ENCODE measurements at places on chromosomes 2 and 18.

DNA sequence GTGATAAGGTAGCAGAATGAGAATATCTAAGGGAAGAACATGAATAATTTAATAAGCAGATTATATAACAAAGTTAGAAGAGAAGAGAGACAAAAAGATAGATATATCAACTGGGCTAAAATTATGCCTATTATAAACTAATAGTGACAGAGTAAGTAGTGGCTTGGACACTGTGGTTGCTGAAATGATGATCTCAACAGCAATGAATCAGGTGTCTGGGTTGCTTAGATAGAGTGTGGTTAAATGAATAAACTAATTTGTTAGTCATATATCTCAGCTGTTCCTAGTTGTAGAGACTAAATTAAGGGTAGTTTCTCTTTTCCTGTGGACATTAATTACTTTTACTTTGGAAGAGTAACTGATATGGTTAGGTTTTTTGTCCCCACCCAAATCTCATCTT lies 1485.4 kb upstream of the CELF4 start:
- DNase-seq: no peak

DNA sequence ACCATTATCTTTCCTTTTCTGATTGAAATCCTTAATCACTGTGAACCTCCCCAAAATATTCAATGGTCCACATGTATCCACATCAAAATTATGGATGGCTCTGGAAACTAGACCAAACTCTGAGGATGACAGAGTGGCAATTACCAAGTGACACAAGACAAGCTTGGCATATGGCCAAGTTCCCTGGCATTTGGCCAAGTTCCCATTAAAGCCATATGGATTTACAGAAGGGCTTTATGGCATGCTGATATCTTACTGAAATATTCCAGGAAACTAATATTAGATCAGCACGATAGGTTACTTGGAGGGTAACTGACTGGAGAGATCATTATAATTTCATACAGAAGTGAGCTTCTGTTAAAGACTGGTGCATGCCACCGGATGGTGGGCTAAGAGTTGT lies 21.9 kb upstream of the CERS6 start:
- no peak for DNase-seq

DNA sequence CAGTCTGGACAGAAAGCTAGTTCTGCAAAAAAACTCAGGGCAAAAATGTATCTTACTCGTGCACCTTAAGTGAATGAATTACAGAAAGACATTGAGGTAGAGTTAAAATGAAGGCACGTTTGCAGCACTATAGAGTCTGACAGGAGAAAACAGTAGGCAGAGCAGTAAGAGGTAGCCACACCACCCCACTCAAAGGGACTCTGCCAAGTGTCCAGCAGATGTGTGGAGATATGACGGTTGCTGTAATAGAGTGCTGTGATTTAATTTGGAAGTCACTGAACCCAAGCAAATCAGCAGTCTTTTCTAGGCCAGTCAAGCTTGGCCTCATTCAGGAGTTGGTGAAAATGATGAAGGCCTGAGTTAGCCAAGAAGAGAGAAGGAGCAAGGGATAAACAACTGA lies 464.4 kb downstream of the PTPRM start:
- no peak for DNase-seq

- DNase-seq: no peak
These were observed 446.9 kb upstream of the NRP2 start for GRCh38 chr2:205235434-205235833.

DNA sequence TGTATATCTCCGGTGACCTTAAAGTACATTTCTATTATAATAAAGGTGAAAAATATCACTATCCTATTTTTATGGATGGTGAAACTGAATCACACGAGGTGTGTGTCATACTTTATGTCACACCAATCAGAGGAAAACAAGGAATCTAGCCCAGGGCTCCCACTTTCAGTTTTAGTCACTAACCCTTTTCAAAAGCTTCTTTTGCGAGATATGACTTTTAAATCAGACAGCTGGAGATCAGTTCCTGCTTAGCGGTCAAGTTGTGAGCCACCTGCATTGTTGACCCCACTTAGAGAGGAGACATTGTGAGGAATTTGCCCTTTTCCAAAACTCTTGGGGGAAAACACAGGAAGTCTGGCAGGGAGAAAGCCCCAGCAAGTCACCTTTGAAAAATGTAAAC lies 70.5 kb downstream of the CPS1 start:
- DNase-seq: no peak

- DNase-seq: peak; percentile 15
These were observed 101.2 kb downstream of the ZNF236 start for GRCh38 chr18:76923485-76924085.

GRCh38 chr2:239377591-239377990 lies 23.2 kb downstream of the HDAC4 start:
- DNase-seq: no peak

GRCh38 chr2:195117011-195117410 lies 540.0 kb upstream of the SLC39A10 start:
- DNase-seq: no peak

DNA sequence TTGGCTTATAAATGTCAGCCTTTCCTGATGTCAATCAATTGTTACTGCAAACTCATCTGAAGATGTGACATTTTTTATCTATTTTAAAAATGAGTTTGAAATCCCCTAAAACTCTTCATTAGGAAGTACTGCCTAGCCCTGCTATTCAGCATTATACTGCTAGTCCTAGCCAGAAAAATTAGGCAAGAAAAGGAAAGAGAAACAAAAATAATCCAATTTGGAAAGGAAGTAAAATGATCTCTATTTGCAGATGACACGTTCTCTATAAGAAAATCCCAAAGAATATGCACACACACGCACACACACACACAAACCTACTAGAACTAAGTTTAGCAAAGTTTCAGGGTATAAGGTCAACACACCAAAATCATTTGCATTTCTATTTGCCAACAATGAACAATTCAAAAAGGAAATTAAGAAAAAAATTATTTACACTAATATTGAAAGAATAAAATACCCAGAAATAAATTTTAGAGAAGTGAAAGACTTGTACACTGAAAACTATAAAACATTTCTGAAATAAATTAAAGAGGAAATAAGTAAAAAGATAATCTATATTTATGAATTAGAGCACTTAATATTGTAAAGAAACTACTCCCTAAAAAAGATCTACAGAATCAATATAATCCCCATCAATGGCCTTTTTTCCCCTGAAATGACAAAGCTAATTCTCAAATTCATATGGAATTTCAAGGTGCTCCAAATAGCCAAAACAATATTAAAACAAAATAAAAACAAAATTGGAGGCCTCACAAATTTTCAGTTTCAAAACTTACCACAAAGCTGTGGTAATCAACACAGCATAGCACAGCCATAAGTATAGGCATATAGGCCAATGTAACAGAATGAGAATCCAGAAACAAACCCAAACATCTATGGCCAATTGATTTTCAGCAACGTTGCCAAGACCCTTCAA lies 433.7 kb upstream of the TRIB2 start:
- no peak for DNase-seq

- no peak for DNase-seq
These were observed 7.9 kb upstream of the NDUFV2 start for GRCh38 chr18:9094307-9095226.

DNA sequence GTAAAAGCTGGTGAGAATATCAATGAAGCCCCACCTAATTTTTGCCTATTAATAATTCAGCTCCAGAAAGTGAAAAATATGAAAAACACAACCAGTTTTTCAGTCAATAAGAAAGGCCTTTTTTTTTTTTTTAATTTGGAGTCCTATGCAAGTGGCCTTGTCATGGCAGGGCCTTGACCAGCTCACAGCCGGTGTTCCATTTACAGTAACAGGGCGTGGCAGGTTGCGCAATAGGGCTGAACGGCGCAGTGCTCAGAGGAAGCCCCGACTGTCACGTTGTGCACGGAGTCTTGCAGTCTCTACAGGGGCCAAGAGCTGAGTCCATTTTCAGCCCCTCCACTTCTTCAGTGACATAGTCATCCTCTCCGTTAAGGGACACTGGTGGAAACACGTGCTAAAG lies 184.1 kb upstream of the FN1 start:
- DNase-seq: no peak

DNA sequence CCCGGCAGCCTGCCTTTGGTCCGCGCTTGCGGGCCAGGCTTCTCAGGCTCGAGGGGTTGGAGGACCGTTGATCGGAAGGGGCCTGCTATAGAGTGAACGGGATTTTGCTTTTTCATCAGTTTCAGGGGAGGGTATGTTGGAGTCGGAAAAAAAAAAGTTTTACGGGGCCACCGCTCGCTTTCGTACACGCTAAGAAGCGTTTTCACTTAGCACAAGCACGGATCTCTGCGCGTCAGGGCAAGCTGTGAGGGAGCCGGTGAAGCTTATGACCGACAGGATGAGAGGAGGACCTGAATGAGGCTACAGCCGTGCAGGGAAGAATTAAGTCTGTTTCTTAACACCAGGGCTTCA lies 443 bp downstream of the CPSF3 start:
- DNase-seq: no peak

GRCh38 chr2:166516712-166517303 lies 22.8 kb upstream of the SCN7A start:
- DNase-seq: no peak

DNA sequence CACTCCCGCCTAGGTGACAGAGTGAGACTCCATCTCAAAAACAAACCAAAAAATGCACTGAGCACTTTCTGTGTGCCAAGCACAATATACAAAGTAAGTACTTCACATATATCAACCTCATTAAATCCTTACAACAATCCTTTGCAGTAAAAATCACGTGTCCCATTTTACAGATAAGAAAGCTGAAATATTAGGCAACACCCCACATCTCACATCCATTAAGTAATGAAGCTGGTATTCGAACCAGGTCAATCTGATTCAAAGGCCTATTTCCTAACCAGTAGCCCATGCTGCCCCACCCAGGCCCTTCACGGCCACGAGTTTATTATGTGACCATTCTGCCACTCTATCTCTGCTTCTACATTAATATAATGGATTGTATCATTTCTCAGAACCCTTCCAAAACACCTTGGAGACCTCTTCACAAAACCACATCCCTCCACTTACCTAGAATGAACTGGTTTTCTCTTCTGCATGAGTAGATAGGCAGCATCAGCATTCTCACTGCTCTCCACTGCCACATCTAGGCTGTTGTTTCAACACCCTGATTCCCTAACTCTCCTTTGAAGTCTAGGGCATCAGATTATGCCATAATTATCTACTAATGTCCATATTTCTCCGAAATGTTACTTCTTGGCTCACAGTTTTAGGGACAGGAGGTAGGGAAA lies 3.1 kb upstream of the EXOC6B start:
- no peak for DNase-seq

GRCh38 chr2:135694711-135695110 lies 46.9 kb upstream of the UBXN4 start:
- DNase-seq: no peak

DNA sequence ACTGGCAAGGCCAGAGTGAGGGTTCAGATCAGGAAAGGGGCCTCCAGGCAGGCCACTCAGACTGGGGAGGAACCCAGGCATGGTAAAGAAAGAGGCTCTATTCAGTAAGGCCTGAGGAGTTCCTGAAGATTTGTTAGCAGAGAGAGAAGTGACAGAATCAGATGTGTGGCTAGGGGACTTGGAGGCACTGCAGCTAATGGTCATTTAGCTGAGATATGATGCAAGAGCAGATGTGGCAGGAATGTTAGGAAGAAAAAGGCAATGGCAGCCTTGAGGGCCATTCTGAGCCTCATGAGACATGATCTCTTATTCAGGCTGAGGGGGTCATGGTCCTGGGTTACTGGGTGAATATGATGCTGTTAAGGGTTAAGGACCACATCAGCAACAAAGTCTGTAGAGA lies 73.4 kb downstream of the CCDC93 start:
- DNase-seq: no peak

GRCh38 chr18:49041435-49042245 lies 90.9 kb upstream of the SMAD7 start:
- no peak for DNase-seq

- DNase-seq: no peak
These were observed 76.2 kb downstream of the AAK1 start for GRCh38 chr2:69567157-69567908.

DNA sequence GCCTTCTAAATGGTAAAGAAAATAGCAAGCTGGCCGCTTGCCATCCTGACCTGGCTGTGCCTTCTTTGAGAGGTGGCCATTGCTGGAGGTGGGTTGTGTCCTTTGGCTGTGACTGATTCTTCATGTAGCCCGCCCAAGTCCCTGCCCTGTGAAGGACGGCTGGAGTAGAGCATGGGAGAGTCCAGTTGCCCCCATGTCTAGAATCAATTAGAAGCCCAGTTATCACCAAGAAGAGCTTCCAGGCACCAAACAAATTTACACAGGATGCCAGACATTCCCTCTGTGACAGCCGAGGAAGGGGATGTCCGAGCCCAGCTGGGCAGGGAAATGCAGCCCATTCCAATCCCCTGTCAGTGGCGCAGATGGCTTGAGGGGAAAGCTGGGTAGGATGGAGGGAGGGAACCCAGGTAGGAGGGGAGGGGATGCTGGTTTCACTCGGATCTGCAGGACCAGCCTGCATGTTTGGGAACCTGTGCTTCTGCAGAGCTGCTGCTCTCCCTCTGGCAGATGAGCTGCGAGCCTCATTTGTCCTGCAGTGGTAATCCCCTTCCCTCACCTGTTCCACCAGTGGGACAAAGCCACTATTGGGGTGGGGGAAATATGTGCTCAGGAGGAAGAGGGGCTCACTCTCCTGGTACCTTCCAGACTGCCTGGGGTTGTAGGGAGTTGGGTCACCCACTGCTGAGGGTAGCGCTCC lies 25.7 kb upstream of the ASB18 start:
- no peak for DNase-seq

DNA sequence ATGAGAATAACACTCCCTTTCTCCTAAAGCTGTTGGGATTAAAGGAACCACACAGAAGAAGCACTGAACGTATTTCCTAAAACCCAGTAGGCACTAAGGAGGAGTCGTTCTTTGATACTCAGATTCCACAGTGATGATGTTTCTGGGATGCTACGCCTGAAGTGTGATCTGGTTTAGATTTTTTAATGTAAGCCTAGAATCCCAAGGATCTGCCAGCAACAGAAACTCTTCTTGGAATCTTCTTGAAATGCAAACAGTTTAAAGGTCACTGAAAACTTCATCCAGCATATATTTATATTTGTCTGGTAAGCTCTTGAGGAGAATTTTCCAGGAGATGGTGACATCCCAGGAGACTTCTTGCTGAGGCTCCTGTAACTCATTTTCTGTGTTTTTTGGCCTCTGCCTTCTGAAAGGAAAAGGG lies 247.6 kb upstream of the TRIB2 start:
- no peak for DNase-seq

DNA sequence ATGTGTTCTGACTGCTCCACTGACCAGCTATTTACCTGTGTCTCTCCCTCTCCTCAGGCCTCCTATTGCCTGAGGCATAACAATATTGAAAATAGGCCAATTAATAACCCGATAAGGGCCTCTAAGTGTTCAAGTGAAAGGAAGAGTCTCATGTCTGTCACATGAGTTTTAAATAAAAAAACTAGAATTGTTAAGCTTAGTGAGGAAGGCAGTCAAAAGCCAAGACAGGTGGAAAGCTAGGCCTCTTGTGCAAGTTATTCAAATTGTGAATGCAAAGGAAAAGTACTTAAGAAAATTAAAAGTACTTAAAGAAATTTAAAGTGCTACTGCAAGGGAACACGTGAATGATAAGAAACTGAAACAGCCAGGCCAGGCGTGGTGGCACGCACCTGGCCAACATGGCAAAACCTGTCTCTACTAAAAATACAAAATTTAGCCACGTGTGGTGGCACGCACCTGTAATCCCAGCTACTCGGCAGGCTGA lies 44.9 kb upstream of the TAF4B start:
- no peak for DNase-seq

GRCh38 chr2:206341396-206341795 lies 66.9 kb downstream of the ZDBF2 start:
- no peak for DNase-seq
